ENCODE measurements at places on chromosomes 2 and 18.

GRCh38 chr2:180405520-180405919 is 398.4 kb upstream of the CWC22 start:
- no peak for DNase-seq

GRCh38 chr2:67927501-67927900 is 135.3 kb downstream of the C1D start:
- DNase-seq = no peak

DNA sequence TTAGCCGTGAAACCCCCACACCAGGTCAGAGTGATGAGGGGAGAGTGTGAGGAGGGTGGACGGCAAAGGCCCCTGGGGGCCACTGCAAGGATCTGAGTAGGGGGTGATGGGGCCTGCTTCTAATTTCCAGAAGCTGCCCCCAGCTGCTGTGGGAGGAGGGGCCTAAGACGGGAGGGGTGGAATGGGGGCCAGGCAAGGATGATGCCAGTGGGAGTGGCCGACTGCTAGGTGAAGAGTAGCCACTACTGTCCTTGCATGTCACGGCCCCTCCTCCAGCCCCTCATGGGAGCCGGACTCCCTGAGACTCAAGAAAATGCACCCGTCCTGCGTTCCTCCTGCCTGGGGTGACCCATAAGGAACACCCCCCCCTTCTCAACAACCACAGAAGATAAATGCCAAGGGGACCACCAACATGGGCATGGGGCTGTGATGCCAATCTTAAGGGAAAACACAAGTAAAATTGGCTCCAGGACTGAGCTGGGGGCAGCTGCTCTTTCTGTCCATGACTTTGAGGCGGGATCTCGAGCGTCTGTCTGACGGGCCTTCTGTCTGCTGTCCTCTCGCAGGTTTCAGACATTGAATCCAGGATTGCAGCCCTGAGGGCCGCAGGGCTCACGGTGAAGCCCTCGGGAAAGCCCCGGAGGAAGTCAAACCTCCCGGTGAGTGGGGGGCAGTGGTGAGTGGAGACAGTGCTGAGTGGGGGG is 24.2 kb upstream of the PRLH start:
- no peak for DNase-seq

GRCh38 chr18:8912348-8913326 is 189.9 kb upstream of the NDUFV2 start:
- no peak for DNase-seq

DNA sequence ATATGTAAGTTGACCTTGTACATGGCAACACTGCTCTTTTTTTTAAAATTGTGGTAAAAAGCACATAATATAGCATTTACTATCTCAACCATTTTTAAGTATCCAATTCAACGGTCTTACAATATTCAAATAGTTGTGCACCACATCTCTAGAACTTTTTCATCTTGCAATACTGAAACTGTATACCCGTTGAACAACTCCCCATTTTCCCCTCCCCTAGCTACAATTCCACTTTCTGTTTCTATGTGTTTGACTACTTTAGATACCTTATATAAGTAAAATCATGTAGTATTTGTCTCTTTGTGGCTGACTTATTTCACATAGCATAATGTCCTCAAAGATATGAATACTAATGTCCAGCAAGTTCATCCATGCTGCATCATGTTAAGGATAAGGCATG is 452.1 kb downstream of the TXNL1 start:
- DNase-seq = no peak

DNA sequence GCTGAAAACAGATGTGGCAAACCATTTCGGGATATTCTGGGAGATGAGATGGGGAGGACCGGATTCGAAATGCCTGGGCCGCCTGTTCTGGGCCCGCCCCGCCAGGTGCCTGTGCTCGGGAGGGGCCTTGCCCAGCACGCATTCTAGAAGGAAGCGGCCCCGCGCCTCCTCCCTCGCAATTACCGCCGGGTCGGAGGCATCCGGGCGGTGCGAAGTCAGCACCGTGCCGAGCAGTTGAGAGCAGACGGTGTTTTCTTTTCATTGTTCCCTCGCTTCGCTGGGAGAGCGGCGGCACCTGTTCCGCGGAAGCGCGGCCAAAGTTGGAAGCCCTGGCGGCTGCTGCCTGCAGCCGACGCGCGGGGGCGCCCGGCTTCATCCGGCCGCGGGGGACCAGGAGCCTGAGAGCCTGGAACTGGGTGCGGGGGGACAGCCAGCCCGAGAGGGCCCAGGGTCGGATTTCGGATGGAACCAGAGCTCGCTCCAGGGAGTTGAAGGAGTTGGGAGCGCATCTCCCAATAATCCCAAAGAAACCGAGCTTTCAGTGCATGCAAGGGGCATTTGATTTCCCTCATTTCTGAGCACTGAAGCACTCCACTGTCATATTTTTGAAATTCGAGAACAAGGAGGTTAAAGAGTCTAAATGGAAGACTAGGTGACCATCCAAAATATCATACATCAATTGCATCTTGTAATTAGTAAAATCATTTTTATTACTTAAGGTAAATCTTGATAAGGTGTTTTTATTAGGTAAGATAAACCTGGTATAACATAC is 241.8 kb upstream of the RAB12 start:
- peak; percentile 44 for DNase-seq

GRCh38 chr18:43392168-43392567 is 114.9 kb upstream of the SYT4 start:
- DNase-seq = no peak

DNA sequence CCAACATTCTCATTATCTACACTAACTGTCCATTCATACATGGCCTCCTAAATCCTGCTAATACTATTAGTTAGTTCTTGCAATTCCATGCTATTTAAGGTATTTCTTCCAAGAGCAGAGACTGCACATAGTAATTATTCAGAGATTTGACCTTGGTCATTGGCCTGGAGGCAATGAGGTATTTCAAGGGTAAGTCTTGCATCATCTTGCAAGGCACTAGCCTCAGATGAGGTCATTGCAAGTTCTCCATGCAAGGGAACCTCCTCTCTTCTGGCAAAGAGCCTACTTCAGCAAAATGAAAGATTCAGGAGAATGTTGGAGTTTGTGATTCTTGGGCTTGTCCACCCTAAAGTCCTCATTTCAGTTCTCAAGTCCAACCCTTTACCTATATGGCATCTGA is 48.5 kb upstream of the IKZF2 start:
- DNase-seq = no peak

- DNase-seq = no peak
Measured at GRCh38 chr2:71671895-71672825, 218.8 kb downstream of the DYSF start.

DNA sequence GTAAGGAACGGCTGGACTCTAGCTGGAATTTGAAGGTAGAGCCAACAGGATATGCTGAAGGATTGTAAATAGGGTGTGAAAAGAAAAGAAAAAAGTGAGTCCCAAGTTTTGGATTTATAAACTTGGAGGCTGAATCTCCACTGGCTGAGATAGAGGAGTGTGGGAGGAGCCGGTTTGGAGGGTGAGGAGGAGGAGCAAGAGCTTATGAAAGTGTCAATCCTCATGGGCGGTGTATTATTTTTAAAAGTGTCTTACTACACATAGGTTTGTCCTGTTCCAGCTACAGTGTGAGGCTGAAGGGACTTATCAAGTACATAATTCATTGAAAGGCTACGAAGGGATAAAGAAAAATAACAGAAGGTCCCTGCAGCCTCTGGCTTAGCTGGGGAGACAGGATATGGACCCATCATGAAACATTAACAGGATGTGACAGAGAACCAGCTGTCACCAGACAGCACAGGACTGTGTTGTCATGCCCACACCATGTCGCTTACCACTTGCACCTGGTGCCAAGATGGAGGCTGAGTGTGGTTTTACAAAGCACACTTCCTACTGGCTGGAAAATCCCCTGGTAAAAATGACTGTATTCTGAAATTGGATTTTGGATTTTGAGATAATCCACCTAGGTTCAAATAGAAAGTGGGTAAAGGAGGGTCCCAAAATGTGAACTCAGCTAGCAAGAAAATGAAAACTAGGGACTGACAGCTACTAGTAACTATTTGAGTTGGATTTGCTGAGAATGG is 2.5 kb upstream of the MREG start:
- peak; percentile 67 for DNase-seq

DNA sequence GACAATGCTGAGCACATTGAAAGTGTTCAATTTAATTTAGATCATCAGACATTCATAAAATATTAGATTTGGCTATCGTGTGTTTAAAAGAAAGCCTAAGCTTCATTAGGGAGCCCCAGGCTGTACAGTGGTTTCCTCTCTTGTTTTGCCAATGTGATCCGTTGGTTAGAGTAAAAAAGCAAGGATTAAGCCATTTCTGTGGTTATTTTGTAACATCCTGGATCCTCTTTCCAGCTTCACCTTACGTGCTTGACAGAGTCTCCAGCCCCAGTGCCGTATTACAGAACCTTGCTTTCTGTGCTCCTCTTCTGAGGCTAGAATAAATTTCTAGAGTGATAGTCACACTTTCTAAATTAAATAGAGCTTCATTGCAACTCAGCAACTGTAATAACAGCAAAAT is 289.3 kb upstream of the LINC00305 start:
- no peak for DNase-seq

DNA sequence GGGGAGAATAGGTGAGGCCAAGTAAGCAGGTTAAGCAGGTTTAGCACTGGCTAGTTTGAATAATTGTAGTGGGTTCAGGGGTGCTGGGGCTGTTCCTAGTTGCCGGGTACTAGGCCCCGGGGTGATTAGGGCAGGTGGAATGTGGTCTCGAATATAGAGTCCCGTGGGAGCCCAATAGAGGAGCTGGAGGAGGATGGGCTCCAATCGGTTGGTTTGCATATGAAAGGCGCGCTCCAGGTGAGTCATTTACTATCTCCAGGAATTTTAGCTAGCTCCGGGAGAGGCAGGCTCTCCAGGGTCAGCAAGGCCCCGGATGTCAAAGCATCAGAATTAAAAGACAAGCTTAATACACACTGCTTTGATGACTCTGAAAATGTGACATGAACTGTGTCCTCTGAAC is 304.0 kb downstream of the ZNF521 start:
- DNase-seq = no peak

GRCh38 chr18:36511791-36512352 is 214.4 kb downstream of the FHOD3 start:
- no peak for DNase-seq

GRCh38 chr2:199339891-199340605 is 117.7 kb downstream of the SATB2 start:
- DNase-seq = no peak

DNA sequence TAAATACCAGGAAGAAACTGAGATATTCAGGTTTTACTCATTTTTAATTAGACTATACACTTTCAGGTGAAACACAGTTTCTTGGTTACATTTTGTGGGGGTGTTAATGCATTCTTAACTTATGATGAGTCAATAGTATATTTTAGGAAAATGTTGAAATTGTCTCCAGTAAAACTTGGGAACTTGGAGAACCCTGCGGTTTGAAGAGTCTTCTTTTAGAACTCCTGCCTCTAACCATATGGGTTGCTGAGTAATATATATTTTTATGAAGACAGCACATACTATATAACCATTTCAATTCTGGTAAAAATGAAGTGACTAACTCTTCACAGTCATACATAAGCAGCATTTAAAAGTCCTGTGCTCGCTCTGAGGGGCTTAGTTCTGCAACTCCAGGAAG is 308.2 kb upstream of the LRATD1 start:
- DNase-seq = no peak

DNA sequence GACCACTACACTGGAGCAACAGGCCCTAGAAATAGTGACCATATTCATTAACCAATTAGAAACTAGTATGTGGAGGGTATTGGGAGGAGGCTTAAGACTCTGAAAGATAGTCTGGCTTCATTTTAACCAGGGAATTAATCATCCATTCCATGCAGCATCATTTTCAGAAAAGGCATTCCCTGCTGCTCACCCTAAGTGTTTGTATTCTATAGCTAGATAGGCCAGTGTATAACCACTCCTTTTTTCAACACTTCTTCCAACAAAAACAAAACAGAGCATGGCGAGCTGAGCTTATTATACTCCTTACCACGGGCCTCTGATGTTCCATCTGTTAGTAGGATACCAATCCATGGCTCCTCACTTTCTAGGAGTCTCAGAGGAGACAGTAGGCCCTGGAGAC is 112.0 kb upstream of the PKDCC start:
- no peak for DNase-seq

DNA sequence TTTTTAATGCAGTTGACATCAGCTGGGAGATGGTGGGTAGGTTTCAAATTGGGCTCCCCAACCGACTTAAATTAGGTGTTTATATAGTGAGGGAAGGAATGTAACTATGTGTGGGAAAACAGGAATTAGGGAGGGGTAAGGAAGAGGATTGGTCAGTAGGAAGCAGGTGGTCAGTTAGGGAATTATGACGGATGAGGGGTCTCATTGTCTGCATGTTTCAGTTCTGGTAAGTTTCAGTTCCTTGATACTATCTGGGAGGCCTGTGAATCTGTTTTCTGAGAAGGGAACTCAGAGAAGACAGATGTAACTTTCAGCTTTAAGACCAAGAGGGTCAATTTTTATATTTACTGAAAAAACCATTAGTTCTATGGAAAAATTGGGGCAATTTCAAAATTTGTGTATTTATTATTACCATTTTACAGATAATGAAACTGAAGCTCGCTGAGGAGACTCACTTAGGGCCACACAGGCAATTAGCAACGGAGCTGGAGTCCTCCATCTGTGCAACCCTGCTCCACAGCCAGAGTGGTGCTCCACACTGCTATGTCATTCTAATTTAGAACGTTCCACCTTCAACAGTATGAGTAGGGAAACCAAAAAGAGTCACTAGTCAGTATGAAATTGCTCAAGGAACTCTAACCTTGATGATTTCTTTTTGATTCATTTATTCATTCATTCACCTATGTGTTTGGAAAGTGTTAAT is 36.0 kb upstream of the CCDC195 start:
- no peak for DNase-seq

DNA sequence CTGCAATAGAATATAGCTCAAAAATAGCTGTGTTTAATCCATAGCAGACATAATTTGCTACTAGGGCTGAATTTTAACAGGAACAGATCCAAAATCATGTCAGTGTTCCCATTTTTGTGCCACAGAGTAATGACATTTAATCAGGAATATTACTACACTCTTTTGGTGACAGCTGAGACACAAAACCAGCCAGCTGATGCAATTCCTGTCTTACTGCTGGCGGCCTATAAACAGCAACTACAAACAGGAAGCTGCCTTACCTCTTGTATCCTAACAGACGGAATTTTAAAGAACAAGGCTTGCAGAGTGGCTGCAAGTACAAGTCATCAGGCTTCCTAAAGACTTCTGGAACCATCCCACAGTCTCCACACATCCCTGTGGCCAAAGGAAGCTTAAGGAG is 218.1 kb downstream of the ZNF521 start:
- no peak for DNase-seq

DNA sequence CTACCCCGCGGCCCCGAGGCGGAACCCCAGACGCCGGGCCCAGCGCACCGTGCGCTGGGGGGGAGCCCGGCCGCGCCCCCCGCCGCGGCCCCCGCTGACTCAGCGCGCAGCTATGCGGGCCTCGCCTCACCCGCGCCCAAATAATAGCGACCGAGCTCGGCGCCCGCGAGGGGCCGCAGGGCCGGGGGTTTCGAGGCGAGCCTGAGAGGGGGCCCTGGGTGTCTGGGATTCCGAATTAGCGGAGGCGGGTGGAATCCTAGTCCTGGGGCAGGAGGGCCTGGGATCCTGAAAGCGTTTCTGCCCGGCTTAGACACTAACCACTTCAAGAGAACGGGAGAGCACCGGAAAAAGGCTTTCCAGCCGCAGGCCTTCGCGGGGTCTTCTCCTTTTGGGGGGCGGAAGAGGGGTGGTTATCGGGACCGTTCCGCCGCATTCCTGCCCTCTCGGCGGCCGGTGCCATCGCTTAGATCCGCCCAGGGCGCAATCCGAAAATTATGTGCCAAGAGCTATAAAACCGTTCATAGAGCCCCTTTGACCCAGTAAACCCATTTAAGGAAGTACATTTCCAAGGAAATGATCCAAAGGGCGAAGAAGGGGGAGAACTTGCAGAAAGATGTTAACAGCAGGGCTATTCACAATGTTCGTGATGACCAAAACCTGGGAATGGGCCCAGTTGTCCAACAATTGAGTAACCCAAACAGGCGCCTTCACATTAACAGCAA is 681 bp upstream of the ROCK2 start:
- DNase-seq = no peak

Measured in NCI-H2029 (cell line).